Right renal pelvis (tissue), 4 donors: ENCODE measurements at places on chromosomes 2 and 18. TPM values are rescaled to one million over a fixed set of nuclear protein-coding genes. Genes with fewer than 3 reads are reported as not detected.

GALR1 gene
- polyA plus RNA-seq, result 0.08 TPM

DNA sequence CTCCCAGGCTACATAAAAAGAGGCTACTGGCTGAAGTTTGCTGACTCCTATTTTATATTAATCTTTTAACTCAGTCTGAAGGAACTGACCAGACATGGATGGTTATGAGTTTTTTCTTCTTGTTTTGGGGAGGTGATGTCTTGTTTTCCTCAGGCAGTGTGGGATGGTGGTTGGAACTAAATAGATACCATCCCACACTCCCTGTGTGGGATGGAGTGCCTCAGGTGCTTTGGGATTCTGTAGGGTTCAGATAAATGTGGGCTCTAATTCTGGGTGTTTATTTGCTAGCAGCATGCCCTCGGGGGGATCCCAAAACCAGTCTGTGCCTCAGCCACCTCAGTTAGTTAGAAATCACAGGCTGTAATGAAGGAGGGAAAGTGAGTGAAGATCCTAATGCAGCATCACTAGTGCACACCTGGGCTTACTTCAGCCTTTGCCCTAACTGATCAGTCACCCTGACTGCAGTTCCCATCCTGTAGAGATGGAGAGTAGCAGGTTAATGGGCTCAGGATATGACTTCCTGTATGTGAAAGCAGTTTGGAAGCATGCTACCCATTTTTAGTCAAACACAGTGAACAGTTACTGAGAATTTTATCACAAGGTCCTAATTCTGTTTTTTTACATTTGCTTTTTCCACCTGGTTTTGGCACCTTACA lies 132.2 kb downstream of the SPTBN1 start:
- no peak for DNase-seq

DNA sequence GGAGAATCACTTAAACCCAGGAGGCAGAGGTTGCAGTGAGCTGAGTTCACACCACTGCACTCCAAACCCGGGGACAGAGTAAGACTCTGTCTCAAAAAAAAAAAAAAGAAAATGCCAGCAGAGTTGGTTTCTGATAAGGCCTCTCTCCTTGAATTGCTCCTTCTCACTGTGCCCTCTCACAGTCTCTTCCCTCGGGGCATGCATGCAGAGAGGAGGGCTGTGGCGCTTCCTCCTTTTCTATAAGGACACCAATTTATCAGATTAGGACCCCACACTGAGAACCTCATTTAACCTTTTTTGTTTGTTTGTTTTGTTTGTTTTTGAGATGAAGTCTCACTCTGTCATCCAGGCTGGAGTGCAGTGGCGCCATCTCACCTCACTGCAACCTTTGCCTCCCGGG lies 110.5 kb downstream of the ZFP36L2 start:
- no peak for DNase-seq

IL1RL2 gene
- 1.00 TPM for polyA plus RNA-seq

FOXI3 gene
- 0.08 TPM for polyA plus RNA-seq

CERS6 gene
- polyA plus RNA-seq, result 47.1 TPM

- no peak for DNase-seq
These were observed 134.5 kb downstream of the NCKAP5 start for GRCh38 chr2:133433455-133434451.

PSME4 gene
- 58.9 TPM for polyA plus RNA-seq

DNA sequence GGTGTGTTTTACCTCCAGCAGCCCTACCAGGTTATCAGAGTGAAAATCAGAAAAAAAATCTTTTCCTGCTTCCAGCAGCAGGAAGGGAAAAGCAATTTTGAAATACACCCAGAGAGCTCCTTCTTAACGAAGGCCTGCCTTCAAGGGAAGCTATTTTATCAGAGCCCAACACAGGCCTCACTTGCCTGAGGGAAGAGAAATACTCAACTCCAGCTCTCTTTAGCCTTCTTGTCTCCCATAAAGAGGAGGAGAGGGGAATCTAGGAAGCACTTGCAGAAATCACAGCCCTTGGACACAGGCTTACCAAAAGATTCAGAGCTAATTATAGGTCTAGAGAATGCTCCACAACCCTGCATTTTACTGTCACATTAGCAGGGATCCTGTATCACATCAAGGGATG lies 896.1 kb upstream of the CNTNAP5 start:
- no peak for DNase-seq

DNA sequence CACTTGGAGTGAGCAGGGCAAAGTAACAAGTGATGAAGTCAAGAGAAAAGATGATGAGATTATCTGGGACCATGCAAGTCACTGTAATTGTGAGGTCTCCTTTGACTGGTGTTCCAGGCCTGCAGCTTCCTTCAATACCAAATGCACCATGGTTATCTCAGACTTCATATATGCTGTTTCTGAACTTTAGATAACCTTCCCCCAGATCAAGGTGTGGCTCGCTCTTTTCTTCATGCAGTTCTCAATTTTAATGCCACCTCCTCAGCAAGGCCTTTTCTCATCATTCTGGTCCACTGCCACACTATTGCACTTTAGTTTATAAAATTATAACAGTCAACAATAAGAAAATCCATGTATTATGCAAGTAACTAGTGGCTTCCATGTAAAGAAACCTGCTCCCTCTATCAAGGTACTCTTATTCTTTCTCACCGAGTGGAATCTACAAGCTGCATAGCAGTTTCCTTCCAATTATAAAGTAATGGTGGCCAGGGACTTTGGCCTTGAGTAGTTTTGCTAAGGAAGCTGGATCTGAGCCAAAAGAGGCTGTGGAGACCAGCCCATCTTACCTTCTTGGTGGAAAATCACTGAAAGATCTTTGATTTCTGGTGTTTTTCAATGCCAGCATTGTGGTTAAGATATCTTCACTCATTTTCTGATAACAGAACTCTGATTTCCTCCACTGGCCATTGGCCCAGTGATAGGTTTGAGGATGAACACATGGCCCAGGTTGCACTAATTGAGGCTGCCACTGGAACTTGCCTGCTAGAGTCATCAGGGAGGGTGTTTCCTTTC lies 113.6 kb downstream of the KCNE4 start:
- DNase-seq, result no peak

- DNase-seq, result no peak
These were observed 435.0 kb upstream of the SMIM21 start for GRCh38 chr18:75862458-75862857.

DNA sequence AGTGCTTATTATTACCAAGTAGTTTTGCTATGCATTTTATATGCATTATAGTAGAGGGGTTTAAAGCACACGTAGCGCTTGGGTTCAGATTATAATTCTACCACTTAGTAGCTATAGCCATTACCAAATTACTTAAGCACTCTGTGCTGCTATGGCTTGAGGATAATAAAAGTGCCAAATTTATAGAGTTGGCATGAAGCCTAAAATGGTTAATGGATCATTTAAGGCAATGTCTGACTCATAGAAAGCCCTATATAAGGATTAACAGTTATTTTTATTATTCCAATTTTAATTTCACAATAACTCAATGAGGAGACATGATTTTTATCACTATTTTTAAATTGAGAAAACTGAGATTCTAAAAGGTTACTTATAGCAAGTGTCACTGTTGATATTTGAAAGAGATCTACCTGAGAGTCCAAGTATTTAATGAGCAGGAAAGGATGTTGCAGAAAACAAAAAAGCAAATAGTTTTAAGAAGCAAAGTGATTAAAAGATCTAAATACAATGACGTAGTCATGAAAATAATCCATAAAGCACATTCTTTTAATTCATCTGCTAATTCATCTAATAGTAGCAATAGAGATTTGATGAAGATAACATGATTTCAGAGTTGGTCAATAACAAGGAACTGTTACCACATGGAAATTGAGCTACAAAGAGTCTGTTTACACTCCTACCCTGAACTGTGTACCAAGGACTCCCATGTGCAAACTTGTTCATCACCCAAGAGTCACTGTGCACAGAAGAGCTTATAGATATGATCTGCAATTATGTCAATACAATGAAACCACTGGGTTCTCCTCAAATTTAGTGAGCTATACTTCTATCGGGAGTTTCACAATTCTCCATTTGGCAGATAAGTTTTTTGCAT lies 78.8 kb upstream of the DTNA start:
- no peak for DNase-seq

POTEC gene
- polyA plus RNA-seq, result 0.04 TPM

DNA sequence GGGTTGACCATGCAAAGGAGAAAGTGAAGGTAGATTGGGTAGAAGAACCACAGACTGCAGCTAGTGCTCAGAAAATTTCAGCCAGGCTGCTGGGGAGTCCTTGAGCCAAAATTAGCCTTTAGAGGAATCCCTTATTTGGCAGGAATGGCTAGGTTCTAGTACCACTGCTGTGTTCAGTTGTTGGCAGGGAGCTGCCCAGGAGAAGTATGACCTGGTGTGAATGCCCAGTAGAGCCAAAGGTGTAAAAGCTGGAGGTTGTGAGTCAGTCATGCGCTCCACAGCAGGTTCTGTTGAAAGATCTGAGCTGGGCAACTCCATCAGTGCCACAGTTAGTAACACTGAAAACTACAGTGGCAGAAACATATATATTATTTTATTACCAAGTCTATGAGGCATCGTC lies 36.4 kb upstream of the TBR1 start:
- no peak for DNase-seq

CYRIA gene
- 3.1 TPM for polyA plus RNA-seq

DNA sequence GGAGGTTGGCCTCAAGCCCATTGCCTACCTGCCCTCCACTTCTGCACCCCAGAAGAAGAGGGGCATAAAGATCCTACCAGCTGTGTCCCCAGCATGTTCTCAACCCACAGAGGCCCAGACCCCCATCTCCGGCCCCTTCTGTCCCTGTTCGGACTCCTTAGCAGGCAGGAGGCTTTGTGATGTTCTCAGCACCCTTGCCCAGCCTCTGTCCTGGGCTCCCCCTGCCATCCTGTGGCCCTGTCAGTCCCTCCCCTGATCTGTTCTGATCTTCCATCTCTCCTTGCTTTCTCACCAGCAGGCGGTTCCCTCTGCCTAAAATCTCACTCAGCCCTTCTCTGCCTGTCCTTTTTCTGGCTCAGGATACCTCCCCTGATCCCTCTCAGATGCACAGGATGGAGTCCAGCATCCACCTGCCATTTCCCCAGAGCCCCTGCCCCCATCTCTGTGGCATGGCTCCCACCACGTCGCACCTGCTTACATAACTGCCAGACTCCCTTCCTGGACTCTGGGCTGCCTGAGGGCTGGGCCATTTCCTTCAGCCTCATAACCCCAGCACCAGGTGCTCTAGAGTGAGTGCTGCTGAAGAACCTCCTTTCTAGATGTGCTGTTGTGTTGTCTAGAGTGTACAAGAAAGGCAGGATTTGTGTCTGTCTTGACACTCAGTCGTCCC lies 134.0 kb downstream of the CTIF start:
- DNase-seq, result no peak

DNA sequence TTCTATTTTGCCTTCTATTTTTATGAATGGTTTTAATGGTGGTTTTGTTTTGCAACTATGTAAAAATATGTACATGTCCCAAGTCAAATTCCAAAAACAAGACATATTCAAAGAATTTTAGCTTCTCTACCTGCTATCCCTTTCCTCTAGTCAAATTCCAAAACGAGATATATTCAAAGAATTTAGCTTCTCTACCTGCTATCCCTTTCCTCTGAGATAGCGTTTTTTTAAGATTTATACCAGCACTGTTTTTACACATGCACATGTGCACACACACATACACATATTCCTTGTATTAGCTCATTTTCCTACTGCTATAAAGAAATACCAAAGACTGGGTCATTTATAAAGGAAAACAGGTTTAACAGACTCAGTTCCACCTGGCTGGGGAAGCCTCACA lies 199.1 kb upstream of the ARL4C start:
- DNase-seq, result no peak

DNA sequence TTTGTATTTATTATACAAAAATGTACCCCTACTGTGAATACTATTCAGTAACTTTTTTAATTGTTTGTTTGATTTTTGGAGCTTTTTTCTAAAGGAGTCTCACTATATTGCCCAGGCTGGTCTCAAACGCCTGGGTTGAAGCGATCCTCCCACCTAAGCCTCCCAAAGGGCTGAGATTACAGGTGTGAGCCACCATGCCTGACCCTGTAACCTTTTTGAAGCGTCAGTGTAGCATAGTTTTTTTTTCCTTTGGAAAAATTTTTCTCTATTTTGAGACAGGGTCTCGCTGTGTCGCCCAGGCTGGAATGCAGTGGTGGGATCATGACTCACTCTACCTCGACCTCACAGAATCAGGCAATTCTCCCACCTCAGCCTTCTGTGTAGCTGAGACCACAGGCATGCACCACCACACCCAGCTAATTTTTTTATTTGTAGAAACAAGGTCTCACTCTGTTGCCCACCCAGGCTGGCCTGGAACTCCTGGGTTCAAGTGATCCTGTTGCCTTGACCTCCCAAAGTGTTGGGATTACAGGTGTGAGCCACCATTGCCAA lies 2.0 kb downstream of the GMCL1 start:
- no peak for DNase-seq

DNA sequence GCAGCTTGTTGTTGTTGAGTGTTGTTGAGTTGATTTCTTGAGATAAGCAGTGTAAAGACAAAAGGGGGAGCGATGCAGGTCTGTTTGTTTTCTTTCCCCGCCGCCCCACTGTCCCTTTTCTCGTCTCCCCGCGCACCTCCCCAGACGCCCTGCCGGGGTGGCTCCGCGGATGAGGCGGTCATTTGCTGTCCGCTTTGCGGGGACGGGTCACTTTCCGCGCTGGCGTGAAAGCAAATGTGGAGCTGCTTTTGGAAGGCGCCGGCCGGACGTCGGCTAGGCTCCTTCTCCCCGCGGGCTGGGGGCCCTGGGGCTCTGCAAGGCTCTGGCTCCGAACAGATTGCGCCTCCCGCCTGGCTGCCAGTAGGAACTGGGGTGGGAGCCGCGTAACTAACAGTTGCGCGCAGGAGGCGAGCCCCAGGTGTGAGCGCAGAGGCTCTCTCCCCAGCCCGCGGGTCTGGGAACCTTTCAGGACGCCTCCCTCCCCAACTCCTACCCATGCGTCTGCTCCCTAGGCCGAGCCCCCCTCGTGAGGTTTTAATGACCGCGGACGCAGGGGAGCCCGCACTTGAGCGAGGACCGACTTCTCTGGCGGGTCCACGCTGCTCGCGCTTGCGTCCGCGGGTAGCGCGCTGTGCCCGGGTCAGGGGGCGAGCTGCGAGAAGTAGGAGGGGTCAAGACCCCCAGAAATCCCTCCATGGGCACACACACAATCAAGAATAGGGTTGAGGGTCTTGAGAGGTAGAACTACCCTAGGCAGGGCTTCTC lies 146.6 kb downstream of the MEIS1 start:
- no peak for DNase-seq

DNA sequence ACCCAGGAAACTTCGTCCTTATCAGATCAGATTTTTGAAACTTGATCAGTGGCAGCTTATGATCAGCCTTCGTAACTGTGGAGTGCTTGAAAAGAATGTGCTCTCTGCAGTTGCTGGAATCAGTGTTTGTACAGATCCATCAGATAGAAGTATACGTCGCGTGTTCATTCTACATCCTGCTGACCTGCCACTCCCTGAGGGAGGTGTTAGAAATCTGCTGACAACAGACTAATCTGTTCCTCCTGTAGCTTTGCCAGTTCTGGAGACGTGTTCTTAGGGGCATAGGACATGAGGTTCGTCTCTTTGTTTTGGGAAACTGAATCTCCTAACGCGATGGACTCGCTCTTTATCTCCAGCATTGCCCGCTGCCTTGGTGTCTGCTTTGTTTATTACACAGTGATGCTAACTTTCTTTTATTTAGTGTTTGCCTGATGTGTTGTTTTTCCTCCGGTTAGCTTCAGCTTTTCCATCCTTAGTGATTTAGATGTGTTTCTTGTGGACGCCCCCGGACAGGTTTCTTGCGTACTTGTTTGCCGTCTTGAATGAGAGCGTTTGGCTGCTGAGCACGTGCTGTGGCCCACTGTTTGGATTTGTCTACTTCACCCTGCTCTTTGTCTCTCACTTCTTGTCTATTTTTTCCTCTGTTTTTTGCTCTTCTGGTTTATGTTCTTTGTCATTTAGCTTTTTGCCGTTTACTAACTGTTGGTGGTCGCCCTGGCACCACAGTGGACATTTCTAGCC lies 17.4 kb upstream of the GAL3ST2 start:
- DNase-seq, result no peak

HOXD10 gene
- 178 TPM for polyA plus RNA-seq
